NCI-H1048 (cell line): ENCODE measurements at places on chromosomes 6 and 20.

DNA sequence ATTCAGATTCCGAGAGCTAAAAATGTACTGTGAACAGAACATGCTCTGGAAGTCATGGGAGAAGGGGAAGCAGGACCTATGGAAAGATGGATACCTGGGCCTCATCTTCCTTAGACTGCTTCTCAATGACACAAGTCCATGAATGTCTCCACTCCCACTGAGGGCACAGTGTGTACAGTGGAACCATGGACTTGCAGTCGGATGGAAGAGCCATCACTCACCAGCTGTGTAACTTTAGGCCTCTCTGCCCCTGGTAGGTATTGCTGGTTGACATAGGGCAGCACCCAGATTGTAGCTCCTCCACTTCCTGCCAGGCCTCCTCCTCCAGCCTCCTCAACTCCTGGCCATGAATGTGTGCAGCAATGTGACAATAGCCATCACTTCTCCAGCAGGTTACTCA is 52.5 kb downstream of the MAFB start:
- no peak for DNase-seq

GRCh38 chr6:148109732-148110131 is 232.9 kb upstream of the SASH1 start:
- DNase-seq: no peak

GRCh38 chr6:149334201-149334600 is 16.7 kb downstream of the TAB2 start:
- no peak for DNase-seq

GRCh38 chr6:88141561-88142296 is 24.4 kb downstream of the CNR1 start:
- DNase-seq: no peak

DNA sequence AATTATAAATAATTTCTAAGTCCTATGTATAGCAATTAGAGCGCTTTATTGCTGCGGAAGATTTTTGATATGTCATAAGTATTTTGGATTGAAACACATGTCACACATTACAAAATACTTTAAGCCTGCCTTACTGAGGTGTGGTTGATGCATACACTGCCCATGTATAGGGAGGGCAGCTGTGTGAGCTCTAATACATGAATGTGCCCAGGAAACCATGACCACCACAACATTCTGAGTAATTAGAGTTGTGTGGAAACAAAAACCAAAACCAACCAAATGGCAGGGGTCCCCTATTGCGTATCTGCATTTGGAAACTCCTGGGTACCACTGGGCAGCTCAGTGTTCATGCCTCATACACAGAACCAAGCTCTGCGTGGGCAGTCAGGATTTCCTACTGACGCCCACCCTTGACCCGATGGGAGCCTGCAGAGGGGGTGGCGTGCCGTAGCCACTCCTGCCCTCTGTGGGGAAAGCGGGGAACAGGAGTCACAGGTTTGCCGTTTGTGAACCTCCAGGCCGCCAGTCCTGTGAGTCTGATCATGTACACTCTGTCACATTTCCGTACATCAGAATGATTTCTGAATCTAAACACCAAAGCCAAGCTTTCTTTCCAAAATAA is 50.9 kb upstream of the PDE10A start:
- DNase-seq: no peak

DNA sequence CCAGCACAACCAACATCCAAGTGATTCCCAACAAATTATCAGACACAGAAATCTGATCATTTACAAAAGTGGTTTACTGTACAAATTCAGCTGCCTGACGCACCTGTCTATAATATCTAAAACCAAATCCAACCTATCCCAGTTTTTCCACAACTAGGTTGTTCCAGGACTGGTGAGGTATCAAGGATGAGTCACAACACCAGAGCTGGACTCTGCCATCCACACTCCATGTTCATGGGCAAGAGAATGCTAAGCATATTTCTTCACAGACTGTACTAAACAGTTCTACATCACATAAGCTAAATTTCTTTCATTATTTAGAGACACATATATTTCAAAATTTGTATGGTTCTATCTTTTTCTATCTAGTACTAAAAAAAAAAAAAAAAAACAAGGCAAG is 141.6 kb downstream of the BTBD9 start:
- no peak for DNase-seq

- DNase-seq: no peak
These were observed 24.4 kb downstream of the SLC22A23 start for GRCh38 chr6:3432416-3432815.

DNA sequence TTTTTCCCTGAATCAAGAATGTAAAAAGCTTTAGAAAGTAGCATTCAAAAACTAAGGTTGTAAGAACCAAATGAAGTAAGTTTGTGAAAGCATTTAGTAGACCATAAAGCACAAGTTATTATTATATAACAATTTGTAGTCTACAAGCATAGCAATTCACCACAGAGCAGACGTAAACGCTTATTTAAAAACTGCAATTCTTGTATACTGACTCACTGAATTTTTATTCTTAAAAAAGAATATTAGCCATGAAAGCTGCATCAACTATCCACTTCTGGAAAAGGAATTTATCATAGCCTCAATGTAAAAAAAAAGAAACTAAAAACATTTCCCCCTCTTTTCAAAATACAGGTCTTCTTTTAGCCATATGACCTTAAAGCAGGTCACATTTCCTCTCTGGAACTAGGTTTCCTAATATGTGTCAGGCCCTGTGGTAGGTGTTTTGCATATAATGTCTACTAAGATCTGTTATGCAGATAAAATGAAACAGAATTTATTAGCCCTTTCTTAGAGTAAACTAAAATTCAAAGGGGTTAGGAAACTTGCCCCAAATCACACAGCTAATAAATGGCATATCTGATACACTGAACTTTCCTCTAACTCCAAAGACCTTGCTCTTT is 2.1 kb downstream of the MAP3K7 start:
- no peak for DNase-seq

GRCh38 chr6:147173675-147174308 is 30.4 kb upstream of the STXBP5 start:
- DNase-seq: no peak

- no peak for DNase-seq
These were observed 809 bp downstream of the HLA-G start for GRCh38 chr6:29828471-29828797.

DNA sequence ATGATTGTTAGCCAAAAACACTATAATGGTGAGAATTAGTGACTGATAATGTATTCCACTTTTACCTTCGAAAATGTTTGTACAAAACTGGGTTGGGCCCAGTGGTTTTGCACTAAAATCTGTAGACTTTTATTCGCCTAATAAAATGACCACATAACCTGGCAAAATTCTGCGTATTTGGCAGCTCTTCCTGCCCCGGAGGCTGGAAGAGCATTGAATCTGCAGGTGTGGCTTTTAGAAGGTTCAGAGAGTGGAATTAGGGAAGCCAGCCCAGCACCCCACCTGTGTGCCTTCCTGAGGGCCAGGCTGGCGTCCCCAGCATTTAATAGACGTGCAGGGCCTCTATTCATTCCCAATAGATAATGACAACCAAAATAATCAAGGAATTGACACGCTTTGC is 256.7 kb downstream of the UST start:
- DNase-seq: no peak

DNA sequence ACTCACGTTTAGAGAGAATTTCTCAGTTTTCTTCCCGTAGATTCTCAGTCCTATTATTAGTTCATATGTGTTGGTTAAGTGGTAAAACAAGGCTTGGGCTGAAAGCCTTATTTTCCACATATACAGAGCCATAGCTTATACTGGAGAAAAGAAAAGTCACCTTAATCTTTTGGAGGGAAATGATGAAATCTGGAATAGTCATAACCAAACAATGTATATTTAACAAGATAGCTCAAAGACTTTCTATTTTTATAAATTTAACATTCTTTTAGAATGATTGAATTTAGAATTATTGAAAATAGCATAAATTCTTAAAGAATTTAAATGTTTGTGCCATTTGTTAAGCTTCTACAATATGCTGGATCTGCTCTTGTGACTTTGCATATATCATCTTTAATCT is 85.8 kb downstream of the CDKAL1 start:
- no peak for DNase-seq

GRCh38 chr6:97626671-97627441 is 343.8 kb upstream of the MMS22L start:
- no peak for DNase-seq

DNA sequence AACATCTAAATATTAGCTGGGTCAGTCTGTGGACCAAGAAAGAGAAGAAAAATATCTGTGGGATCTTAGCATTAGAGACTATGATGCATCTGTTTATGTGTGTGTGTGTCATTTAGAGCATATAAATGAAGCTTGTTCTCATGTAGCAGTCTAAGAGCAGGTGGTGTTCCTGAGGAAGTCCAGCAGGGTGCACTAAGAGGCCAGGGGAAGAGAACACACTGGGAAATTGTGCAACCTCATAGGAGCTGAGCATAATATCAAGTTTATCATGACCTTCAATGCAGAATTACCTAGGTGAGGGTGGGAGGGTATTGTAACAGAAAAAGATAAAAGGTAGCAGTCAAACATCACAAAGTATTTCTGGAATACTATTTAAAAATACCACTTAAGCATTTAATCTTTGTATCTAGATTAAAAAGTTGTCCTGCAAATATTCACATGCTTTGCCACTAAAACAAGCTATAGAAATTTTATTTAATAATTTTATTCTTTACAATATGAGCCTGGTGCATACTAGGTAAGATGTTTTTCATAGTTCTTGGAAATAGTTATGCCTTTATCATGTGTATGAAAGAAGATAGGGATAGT is 80.5 kb downstream of the SMPDL3A start:
- DNase-seq: no peak

DNA sequence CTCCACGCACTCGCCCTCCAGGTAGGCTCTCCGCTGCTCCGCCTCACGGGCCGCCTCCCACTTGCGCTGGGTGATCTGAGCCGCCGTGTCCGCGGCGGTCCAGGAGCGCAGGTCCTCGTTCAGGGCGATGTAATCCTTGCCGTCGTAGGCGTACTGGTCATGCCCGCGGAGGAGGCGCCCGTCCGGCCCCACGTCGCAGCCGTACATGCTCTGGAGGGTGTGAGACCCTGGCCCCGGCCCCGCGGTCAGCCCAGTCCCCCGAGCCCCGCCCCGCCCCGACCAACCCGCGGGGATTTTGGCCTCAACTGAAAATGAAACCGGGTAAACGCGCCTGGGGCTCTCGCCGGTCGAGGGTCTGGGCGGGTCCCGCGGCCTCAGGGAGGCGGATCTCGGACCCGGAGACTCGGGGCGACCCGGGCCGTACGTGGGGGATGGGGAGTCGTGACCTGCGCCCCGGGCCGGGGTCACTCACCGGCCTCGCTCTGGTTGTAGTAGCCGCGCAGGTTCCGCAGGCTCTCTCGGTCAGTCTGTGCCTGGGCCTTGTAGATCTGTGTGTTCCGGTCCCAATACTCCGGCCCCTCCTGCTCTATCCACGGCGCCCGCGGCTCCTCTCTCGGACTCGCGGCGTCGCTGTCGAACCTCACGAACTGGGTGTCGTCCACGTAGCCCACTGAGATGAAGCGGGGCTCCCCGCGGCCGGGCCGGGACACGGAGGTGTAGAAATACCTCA is 598 bp downstream of the HLA-B start:
- DNase-seq: no peak

DNA sequence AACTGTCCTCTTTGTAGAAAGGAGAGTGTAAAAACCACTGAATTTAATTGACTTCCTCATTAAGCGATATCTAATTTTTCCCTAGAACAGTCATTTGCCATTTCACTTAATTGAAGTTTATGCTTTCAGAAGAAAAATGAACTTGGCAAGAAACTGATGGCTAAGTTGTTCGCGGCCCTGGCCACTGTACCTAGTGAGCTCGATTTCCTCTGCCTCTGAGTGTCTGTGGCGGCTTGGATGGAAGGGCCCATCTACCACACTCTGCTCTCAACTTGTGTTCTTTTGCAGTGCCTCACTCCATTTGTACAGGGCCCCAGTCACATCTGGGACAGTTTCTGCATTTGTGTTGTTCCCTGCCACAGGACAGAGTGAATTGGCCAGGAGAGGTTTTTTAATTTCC is 102.9 kb downstream of the BCAS1 start:
- no peak for DNase-seq

DNA sequence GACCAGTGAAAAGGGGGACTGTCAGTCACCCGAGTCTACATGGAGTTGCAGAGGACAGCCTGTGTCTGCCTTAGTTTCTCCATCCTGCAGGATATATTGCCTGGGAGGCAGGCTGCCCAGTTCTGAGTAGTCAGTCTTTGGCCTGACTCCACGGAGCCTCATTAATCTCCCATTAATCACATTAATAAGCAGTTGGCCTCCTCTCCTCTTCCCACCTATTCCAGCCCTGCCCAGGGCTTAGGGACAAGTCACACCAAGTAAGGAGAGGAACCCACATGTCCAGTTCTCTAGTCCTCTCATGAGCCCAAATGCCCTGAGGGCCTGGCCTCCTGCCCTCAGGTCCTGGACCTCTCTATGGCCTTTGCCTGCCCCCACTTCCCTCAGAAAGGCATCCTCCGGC is 1.3 kb upstream of the MUCL3 start:
- no peak for DNase-seq

DNA sequence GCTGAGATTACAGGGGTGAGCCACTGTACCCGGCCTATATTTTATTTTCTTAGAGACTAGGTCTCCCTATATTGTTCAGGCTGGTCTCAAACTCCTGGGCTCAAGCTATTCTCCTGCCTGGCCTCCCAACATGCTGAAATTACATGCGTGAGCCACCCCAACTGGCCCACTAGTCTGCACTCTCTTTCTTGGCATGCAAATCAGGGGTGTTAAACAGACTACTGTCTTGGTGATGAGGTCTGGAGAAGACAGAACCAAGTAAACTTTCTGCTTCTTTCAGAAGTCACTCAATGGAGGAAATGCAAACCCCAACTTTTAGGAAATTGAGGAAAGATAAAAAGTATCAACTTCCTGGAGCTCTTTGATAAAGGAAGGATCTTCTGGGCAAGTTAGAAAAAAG is 8.0 kb upstream of the TUBB2B start:
- DNase-seq: no peak

- no peak for DNase-seq
These were observed 113.1 kb downstream of the SYNDIG1 start for GRCh38 chr20:24582373-24583168.

DNA sequence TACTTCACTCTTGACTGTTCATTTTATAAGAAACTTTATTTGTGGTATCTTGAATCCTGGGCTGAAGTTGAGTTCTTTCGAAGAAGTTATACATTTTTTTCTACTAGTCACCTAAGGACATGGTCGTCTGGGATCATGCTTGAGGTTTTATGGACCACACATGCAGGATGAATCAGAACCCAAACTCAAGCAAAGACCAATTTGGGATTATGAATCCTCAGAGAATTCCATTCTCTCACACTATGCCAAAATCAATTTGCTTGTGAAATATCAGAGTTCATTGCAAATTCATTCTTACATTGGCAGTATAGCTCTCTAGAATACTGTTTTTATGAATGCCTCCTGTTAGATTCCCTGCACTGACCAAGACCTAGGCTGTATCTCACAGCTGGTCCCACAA is 114.3 kb upstream of the HDAC2 start:
- DNase-seq: no peak
